Osteoblast (primary cell): ENCODE measurements at places on chromosomes 6 and 20. TPM values are rescaled to one million over a fixed set of nuclear protein-coding genes. Genes with fewer than 3 reads are reported as not detected.

The RNF39 gene
- not detected in 2 replicates for total RNA-seq

The MANEA gene
- 14.1 and 15.9 TPM in 2 replicates for total RNA-seq

The CRISP3 gene
- not detected in 2 replicates for total RNA-seq

The AVP gene
- total RNA-seq: not detected in 2 replicates

The ZFP57 gene
- 0.36 and 0.59 TPM in 2 replicates for total RNA-seq

The HNF4A gene
- total RNA-seq: not detected in 2 replicates

The ESR1 gene
- 2.4 and 3.3 TPM in 2 replicates for total RNA-seq

The TGM3 gene
- total RNA-seq: not detected in 2 replicates

The RRBP1 gene
- 122 and 126 TPM in 2 replicates for total RNA-seq

The VSTM2L gene
- 2.5 and 2.9 TPM in 2 replicates for total RNA-seq

The SIRPG gene
- not detected in 2 replicates for total RNA-seq

The PTGIS gene
- 33.6 and 89.8 TPM in 2 replicates for total RNA-seq

The UBR2 gene
- total RNA-seq: 31.5 and 32.1 TPM in 2 replicates

The HLA-DRA gene
- total RNA-seq: 5.8 and 50.7 TPM in 2 replicates

The MYBL2 gene
- 1.8 and 2.5 TPM in 2 replicates for total RNA-seq

The TCP11 gene
- 0.29 and 0.72 TPM in 2 replicates for total RNA-seq

The PSMB1 gene
- total RNA-seq: 265 and 279 TPM in 2 replicates

The SUN5 gene
- total RNA-seq: not detected in 2 replicates

The TINAG gene
- total RNA-seq: not detected in 2 replicates

The WASF1 gene
- total RNA-seq: 18.6 and 18.8 TPM in 2 replicates

The MUC21 gene
- not detected in 2 replicates for total RNA-seq

The COL21A1 gene
- 8.0 and 19.2 TPM in 2 replicates for total RNA-seq

The COL9A1 gene
- total RNA-seq: not detected in 2 replicates

The TREM1 gene
- 0.72 and 1.8 TPM in 2 replicates for total RNA-seq

The SLC24A3 gene
- 0.29 and 1.1 TPM in 2 replicates for total RNA-seq

The FOXF2 gene
- 1.1 and 2.1 TPM in 2 replicates for total RNA-seq

The CST5 gene
- not detected in 2 replicates for total RNA-seq

The RBPJL gene
- not detected in 2 replicates for total RNA-seq

The LY6G5C gene
- 0.59 and 0.72 TPM in 2 replicates for total RNA-seq
